ENCODE measurements at places on chromosomes 7 and 10.

DNA sequence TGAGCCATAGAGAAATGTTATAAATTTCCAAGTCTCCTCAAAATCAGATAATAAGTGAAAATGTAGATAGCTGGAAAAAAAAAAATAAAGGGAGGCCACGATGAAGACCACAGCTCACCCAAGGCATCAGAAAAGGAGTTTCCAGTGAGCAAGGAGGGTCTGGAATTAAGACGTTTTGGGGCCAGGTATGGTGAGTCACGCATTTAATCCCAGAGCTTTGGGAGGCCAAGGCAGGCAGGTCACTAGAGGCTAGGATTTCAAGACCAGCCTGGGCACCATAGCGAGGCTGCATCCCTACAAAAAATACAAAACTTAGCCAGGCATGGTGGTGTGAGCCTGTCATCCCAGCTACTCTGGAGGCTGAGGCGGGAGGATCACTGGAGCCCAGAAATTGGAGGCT, 65.5 kb downstream of the ASB13 start:
- DNase-seq, result no peak

DNA sequence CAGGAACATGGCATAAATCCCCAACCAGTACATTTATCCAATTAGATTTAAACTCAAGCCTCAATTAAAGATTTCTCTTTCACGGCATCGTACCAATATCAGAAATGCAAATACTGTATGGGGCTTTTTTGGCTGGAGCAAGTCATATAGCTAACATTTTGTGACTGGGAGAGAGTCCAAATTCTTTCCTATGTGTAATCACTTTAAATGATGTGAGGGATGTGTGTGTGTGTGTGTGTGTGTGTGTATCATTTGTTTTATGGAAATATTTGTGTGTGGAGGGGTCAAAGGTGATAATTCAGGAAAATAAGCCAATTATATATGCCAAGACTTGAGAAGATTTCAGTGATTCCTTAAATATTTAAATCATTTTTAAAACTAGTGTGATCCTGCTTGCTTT, 196.6 kb downstream of the TRIL start:
- DNase-seq, result no peak

DNA sequence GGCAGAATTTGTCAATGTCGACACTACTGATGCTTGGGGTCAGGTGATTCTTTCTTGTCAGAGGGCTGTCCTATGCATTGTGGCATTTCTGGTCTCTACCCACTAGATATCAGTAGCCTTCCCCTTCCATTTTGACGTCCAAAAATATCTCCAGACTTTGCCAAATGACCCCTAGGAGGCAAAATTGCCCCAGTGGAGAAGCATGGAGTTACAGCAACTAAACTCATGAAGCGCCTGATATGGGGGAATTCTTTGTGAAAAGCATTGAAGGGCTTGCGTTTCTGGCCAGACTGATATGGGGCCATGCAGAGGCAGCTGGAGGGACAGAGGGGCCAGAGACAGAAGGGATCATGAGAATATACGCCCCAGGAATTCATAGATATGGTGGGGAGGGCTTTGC, 43.6 kb downstream of the ADRB1 start:
- DNase-seq, result no peak

GRCh38 chr7:1496531-1497292, 7.5 kb downstream of the INTS1 start:
- no peak for DNase-seq

DNA sequence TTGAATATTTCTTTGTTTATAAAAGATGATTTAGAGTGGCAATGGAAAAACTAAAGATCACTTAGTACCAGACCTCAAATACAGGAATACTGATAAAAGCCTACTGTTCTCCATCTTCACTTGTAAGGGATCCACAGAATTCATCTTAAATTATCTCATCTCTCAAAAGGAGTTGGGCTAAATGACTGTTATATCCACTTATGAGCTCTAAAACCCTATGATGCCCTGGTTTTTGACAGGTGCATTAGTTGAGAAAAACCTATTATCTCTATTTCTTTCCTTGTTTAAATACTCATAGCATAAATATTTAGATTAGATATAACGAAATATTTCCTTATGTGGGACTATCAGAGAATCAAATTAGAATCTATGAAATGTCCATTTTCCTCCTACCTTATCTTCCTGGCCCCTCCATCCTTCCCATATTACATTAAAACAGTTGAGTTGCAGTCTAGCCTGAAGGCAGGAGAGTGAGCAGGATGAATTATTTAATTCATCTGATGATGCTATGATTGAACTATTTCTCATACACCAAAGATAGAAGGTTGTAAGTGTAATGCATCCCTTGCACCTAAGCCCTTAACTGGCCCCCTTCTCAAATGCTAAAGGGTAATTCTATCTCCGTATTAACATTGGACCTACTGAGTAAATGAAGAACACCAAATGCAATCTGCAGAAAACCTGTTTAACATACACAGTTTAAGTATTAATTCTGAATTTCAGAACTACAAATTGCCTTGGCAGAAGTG, 29.7 kb downstream of the PPP3CB start:
- DNase-seq, result no peak

GRCh38 chr10:50618624-50619023, 5.1 kb downstream of the SGMS1 start:
- no peak for DNase-seq

GRCh38 chr10:128275388-128276177, 149.4 kb upstream of the MKI67 start:
- no peak for DNase-seq

GRCh38 chr10:79181227-79181626, 112.5 kb downstream of the ZMIZ1 start:
- no peak for DNase-seq

GRCh38 chr7:132333301-132333700, 243.0 kb downstream of the PLXNA4 start:
- no peak for DNase-seq

- DNase-seq, result no peak
Measured at GRCh38 chr10:44326474-44327030, 58.3 kb downstream of the CXCL12 start.

Data from activated naive CD4-positive, alpha-beta T cell (primary cell).